HS-5 (cell line): ENCODE measurements at places on chromosomes 5 and 9.

- DNase-seq: no peak
Measured at GRCh38 chr5:129245489-129245888, 150.9 kb downstream of the ISOC1 start.

- peak; percentile 29 for DNase-seq
Measured at GRCh38 chr5:60382716-60383115, 317.2 kb downstream of the DEPDC1B start.

GRCh38 chr5:100539519-100539918, 4.3 kb downstream of the FAM174A start:
- no peak for DNase-seq

- DNase-seq: peak; percentile 6
Measured at GRCh38 chr9:89497978-89498851, at the start of gene SEMA4D. Gene SEMA4D, minus strand, starts transcription at chr9:89498113. Its CDS starts 92,657 bp downstream, at chr9:89405456.

DNA sequence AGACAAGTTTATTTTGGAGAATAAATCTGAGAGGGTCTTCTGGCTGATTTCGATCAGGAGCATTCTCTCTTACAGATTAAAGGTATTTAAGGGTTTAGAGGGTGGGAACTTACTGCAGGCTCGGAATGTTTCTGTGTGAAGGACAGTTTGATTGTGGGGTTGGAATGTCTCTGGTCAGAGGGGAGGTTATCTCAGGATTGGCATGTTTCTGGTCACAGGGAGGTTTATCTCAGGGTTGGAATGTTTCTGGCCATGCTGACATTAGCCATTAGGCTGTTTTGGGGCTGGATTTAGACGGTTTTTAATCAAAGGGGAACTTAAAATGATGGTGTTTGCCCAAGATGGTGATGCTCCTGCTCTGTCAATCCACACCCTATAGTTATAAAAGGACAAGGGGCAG, 95.2 kb downstream of the SLCO4C1 start:
- DNase-seq: no peak

GRCh38 chr5:162474239-162474638, 406.7 kb downstream of the GABRG2 start:
- DNase-seq: no peak

DNA sequence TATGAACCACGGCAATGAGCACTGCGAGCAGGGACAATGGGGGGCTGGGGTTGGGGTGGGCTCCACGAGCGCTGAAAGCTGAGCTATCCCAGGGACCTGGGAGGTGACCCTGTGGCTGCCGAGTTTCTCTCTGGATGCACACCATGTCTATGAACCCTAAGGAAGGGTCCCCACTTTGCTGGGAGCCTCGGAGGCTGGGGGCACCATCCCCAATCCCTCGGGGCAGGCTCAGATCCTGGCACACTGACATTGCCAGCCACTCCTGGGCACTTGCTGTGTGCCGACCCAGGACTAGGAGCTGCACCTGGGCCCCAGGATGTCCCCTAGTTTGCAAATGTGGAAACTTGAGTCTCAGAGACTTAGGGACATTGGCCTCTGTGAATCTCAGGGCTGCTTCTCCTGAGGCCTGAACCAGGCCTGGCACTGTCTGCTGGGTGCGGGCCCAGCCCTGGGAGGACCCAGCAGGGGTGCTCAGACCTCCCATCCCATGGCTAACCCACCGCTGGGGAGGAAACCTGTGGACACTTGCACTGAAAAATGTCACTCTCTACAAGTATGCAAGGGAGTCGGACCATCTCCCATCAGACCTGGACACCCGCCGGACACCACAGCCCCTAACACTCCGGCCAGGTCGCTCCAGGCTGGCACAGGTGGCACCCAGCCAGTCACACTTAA, 13.0 kb upstream of the CAMSAP1 start:
- no peak for DNase-seq

GRCh38 chr9:134179918-134180785, 15.8 kb upstream of the RNU6ATAC start:
- no peak for DNase-seq

- no peak for DNase-seq
Measured at GRCh38 chr5:151708126-151708525, 21.4 kb upstream of the SPARC start.

DNA sequence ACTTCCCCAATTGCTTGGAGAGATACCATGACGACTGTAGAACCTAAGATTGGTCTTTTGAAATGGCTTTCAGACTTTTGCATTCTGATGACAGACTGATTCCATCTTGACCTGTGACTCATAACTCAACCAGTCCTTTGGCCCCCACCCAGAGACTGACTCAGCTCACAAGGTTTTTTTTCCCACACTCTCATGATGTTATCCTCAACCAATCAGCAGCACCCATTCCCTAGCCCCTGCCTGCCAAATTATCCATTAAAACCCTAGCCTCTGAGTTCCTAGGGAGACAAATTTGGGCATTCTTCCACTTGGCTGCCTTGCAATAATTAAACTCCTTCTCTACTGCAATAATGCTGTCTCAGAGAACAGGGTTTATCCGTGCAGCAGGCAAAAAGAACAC, 1263.3 kb upstream of the CDH9 start:
- DNase-seq: peak; percentile 95

GRCh38 chr9:136927343-136928271, 16.9 kb downstream of the FBXW5 start:
- no peak for DNase-seq

- DNase-seq: no peak
Measured at GRCh38 chr5:66958980-66959641, 237.5 kb downstream of the CD180 start.

GRCh38 chr9:123116036-123116435, 82.6 kb downstream of the GPR21 start:
- no peak for DNase-seq

- DNase-seq: no peak
Measured at GRCh38 chr5:172721455-172722326, 49.3 kb downstream of the DUSP1 start.

GRCh38 chr5:172658961-172659501, 18.0 kb downstream of the NEURL1B start:
- no peak for DNase-seq

- no peak for DNase-seq
Measured at GRCh38 chr5:142254431-142254830, 70.4 kb downstream of the SPRY4 start.

DNA sequence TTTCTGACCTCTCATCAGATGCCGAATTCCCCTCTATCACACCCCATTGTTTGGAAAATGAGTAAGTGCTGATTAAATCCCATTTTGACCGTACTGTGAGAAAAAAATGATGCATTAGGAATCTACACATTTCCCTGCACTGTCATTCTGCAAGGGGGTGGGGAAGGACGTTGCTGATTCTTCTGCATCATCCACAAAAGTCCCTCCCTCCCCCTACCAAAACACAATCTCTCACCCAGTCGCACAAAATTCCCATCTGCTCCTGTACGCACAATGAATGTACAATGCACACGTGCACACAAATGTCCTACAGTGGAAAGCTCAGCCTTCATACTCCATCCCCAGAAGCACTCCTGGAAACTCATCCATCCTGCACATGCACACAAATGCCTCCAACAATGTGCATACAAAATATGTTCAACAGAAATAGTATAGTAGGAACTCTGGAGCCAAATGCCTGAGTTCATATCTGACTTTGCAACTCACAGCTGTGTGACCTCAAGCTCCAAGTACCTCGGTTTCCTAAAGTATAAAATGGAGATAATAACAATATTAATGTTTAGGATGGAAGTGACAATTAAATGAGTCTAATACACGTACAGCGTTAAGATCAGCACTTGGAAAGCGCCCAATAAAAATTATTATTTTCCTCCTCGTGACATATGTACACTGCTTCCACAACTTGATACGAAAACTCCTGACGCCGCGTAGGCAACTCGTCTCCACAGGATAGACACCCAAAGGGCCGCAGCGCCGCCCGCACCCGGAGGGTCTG, 809 bp downstream of the TNIP1 start:
- DNase-seq: peak; percentile 80

DNA sequence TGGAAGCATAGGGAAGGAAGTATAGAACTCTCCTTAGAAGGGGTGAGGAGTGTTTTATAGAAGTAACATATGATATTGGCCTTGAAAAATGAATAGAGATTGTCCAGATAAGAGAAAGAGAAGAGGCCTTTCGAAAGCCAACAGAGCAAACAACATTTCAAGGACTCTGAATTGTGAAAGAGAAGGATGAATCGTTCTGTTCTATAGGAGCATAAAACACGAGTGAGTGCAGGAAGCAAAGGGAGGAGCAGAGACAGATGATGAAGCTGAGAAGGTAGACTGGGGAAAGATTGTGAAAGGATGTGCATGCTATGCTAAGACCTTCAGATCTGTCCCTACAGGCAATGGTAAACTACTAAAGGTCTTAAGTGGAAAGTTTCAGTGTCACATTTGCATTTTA, 271.0 kb downstream of the TMEM161B start:
- no peak for DNase-seq

- DNase-seq: no peak
Measured at GRCh38 chr5:176793736-176794135, 16.6 kb upstream of the UNC5A start.

GRCh38 chr5:169732841-169733240, 95.8 kb downstream of the DOCK2 start:
- no peak for DNase-seq

GRCh38 chr9:72338631-72339030, 26.4 kb downstream of the ZFAND5 start:
- DNase-seq: no peak

- DNase-seq: no peak
Measured at GRCh38 chr9:79656169-79656568, 84.4 kb downstream of the TLE4 start.

GRCh38 chr5:52864884-52865283, 77.2 kb downstream of the ITGA1 start:
- DNase-seq: no peak

DNA sequence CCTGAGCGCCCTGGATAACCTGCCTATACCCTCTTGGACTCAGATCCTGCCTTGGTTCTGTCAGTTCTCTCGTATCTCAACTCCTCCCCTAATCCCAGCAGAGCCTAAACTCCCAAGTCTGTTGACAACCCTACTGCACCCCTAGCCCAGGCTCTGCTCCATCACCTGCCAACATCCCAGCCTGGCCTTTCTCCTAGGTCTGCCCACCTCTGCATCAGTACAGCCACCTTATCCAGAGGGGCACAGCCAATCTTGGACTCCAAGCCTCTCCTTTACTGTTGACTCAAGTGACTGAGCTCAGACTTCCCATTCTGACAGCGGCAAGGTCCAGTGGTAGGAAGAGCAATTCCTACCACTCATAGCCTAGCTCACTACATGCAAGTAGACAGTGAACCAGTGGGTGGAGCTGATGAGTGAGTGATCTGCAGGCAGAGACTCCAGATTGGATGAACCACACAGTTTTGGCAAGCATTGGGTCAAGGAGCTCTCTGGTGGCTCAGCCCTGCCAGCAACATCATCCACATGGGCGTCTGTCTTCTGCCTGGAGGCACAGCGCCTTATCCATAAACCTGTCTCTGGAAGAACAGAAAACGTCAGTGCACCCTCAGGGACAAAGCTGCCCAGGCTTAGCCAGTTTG, 26.5 kb downstream of the TRMO start:
- DNase-seq: no peak

- DNase-seq: no peak
Measured at GRCh38 chr5:155394727-155395126, 381.2 kb downstream of the KIF4B start.

GRCh38 chr5:25060575-25060974, 415.8 kb upstream of the CDH10 start:
- DNase-seq: no peak

GRCh38 chr9:69603656-69604055, 68.5 kb downstream of the APBA1 start:
- DNase-seq: no peak

GRCh38 chr5:37251665-37252064, 2.5 kb upstream of the CPLANE1 start:
- DNase-seq: no peak

- no peak for DNase-seq
Measured at GRCh38 chr9:25119041-25119440, 559.2 kb downstream of the TUSC1 start.

GRCh38 chr5:32020271-32020670, 153.8 kb downstream of the GOLPH3 start:
- DNase-seq: no peak

DNA sequence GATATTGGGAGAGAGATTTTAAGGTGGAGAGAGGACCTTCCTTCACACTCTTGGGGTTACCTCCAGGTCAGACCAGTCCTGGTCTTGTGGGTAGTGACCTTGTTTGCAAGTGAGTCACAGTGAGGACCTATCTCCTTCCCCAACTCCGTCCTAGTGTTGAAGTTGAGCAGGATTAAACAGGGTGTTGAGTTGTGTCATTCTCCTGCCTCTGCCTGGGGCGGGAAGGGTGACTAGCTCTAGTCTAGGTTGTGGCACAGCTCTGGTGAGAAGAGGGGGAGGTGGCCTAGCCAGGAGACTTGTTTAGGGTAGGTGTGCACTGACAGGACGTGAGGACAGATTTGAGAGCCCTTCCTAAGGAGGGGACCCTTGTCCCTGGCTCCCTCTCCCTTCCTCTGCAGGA, 119.6 kb upstream of the PITX1 start:
- DNase-seq: no peak

- no peak for DNase-seq
Measured at GRCh38 chr9:94802251-94802650, 75.8 kb downstream of the AOPEP start.

DNA sequence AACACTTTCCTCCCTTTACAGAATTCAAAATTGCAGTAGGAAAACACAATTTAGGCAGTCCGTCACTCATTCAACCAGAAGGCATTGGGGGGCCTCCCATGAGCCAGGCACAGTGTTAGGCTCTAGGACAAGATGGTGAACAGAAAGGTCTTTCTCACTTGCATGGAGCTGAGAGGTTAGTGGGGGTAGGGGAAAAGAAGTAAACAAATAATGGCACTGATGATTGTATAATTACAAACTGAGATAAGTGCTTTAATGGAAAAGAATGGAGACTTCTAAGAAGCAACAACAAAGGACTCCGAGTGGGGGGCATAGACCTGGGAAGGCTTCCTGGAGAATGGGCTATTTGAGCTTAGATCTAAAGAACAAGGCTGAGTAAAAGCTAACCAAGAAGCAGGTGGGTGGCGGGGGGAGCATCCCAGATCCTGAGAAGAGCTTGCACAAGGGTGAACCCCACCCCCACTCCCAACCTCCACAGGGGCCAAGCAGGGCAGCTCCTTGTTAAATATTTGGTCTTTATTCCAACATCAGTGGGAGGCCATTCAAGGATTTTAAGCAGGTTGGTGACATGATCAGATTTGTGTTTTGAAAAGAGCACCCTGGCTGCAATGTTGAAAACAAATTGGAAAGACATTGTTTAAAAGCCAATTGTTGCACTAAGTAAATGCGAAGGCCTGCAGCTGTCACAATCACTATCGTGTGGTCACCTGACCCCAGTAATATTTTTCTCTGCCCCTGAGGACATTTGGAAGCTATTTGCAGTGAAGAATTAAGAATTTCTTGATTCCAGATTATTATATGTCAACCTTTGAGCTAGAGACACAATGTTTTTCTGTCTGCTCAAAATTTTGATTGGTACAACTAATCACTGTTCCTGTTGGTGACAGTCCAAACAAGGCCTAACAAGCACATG, 73.9 kb upstream of the EFNA5 start:
- no peak for DNase-seq

GRCh38 chr5:163504079-163504931, 1.1 kb upstream of the MAT2B start:
- DNase-seq: no peak

GRCh38 chr5:150556859-150557508, 49.1 kb downstream of the NDST1 start:
- DNase-seq: no peak
